ENCODE measurements at places on chromosomes 3 and 15. TPM values are rescaled to one million over a fixed set of nuclear protein-coding genes. Genes with fewer than 3 reads are reported as not detected.

The DHFR2 gene
- total RNA-seq, result 1.7 TPM

The RHOV gene
- not detected for total RNA-seq

The CGNL1 gene
- 0.37 TPM for total RNA-seq

The PIK3CB gene
- total RNA-seq, result 33.1 TPM

The CLDN1 gene
- 0.62 TPM for total RNA-seq

The BNC1 gene
- total RNA-seq, result 0.19 TPM

The LMOD3 gene
- total RNA-seq, result 258 TPM

The PRR20G gene
- total RNA-seq, result not detected

The RAB11A gene
- 89.5 TPM for total RNA-seq

The PPP1R2 gene
- 99.2 TPM for total RNA-seq

The OR5K2 gene
- not detected for total RNA-seq
